ENCODE measurements at places on chromosomes 12 and 14.

GRCh38 chr12:104275689-104276088 is 27.9 kb upstream of the EID3 start:
- DNase-seq, result no peak

DNA sequence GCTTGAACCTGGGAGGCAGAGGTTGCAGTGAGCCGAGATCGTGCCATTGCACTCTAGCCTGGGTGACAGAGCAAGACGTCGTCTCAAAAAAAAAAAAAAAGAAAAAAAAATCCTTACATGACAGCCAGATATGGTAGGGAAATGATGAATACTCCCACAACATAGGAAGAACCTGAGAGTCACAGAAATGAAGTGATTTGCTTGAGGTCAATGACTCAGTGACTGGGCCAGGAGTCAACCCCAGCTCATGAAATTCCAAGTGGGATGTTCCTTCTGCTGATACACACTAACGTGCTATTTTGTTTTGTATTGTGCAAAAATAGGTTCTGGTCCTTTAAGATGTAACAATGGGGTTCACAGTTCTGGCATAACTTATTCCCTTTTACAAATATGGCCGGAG is 9.0 kb downstream of the RHOF start:
- no peak for DNase-seq

- DNase-seq, result no peak
Measured at GRCh38 chr12:127964717-127965116, 302.3 kb upstream of the TMEM132C start.

DNA sequence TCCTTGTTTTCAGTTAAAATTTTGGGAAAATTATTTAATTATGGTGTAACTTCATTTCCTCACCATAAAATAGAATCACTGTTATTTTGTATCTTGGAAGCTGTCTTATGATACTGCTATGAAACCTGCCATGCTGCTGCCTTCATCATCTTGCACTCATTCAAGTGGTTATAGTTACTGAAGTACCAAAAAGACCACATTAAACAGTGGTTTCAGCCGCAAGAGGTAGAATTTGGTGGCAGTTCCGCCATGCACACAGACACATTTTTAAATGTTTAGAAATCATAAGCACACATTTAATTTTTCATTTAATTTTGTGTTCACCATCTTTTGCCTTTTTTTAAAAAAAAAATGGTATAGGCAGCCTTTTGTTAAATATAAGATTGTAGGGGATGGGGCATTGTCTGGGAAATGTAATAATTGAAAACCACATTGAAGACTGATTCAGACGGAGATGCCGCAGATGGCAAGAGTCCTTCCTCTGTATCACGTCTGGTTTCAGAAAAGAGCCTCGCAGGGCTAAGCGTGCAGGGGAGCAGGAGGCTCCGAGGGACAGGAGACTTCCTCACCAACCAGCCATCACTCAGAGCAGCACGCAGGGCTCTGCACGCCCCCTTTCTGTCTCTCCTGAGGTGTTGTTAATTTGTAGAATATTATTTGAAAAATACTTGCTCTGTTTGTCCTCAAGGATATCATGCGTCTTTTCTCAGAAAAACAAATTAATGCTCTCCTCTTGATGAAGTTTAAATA is 115.2 kb upstream of the PELI2 start:
- peak; percentile 60 for DNase-seq

DNA sequence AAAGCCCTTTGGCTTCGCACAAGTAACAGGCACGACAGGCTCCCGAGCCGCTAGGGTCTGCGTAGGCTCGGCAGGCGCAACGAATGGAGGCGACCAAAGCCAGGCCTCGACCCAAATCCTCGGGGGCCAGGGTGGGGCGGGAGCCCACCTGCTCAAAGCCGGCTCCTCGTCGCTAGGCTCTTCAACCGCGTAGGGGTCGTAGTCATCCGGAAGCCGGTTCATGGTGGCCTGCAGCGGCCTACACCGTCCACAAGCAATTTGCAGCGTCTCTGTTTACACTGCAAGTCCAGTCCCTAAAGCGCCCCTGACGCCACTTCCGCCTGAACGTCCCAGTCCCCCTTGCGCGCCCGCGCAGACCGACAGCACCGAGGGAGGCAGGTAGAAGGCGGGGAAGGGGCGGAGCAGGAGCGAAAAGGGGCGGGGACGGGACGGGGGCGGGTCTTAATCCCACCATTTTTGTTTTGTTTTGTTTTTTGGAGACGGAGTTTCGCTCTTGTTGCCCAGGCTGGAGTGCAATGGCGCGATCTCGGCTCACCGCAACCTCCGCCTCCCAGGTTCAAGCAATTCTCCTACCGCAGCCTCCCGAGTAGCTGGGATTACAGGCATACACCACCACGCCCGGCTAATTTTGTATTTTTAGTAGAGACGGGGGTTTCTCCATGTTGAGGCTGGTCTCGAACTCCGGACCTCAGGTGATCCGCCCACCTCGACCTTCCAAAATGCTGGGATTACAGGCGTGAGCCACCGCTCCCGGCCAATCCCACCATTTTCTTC is at the start of gene EAPP:
EAPP (minus strand) TSS at position 295 of the 774 bp plus-strand sequence; CDS start at position 222, 73 bp downstream.
- peak; percentile 97 for DNase-seq

GRCh38 chr12:109893261-109893995 is 6.6 kb upstream of the TCHP start:
- DNase-seq, result no peak

- peak; percentile 20 for DNase-seq
Measured at GRCh38 chr14:58571769-58572472, 65.8 kb upstream of the DACT1 start.

- no peak for DNase-seq
Measured at GRCh38 chr12:47366157-47366556, 286.4 kb upstream of the AMIGO2 start.

DNA sequence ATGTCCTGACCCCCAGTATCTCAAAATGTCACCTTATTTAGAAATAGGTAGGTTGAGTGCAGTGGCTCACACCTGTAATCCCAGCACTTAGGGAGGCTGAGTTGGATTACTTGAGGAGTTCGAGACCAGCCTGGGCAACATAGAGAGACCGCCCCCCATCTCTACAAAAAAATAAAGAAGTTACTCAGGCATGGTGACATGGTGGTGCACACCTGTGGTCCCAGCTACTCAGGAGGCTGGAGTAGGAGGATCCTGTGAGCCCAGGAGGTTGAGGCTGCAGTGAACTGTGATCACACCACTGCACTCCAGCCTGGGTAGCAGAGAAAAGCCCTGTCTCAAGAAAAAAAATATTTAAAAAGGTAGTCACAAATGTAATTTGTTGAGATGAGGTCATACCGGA is 27.9 kb upstream of the RBM19 start:
- DNase-seq, result no peak

- no peak for DNase-seq
Measured at GRCh38 chr14:90355540-90356518, 24.1 kb upstream of the NRDE2 start.

DNA sequence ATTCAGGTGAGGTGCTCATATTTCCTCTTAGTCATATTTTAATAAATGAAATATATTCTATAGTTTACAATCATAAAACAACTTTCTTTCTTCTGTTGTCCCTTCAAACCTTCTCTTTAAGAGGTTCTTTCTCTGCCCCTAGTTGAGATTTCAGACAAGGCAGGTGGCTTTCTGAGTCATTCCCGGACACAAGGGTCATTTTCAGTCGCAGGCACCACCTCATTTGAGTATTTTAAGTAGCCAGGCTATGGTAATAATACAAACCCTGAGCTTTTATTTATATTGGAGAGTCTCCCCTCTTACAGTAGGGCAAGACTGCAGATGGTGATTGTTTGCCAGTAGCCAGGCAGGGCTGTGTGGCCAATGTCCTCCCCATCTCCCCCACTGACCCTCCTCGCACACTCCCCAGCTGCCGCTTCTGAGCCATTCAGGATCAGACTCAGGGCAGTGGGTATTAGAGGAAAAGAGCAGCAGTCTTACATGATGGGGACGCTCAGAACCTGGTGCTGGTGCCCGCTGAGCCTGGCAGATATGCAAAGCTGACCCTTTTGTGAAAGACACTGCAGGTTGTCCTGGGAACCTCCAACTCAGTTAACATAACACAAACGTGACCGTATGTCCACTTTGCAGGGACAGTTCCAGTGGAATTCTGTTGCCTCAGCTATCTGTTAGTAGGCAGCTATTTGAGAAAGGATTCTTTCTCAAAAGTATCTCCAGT is 101.1 kb upstream of the BCL2L14 start:
- DNase-seq, result no peak

GRCh38 chr12:111006621-111007020 is 86.2 kb upstream of the MYL2 start:
- no peak for DNase-seq

DNA sequence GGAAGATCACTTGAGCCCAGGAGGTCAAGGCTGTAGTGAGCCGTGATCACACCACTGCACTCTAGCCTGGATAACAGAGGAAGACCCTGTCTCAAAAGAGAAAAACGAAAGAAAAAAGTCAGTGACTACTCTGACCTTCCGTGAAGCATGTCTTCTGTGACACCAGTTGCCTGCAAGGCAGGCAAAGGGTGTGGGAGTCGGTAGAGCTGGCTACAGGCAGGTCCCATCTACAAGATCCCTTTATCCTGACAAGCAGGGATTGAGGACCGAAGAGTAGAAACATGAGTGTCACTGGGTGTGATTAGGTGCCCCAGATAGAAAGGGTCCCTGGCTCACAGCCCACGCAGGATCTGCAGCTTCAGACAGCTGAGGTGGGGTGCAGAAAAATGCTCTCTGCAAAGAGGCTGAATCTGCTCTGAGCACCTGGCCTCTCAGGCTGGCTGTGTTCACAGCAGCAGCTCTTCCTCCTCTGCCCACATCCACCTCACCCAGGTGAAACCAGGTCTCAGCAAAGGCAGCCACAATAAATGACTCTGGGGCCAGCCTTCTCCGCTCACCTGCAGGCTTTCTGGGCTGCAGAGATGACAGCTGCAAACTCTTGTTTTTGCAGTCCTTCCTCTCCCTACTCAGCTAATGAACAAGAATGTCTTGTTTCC is 28.6 kb upstream of the HSP90B1 start:
- peak; percentile 32 for DNase-seq

DNA sequence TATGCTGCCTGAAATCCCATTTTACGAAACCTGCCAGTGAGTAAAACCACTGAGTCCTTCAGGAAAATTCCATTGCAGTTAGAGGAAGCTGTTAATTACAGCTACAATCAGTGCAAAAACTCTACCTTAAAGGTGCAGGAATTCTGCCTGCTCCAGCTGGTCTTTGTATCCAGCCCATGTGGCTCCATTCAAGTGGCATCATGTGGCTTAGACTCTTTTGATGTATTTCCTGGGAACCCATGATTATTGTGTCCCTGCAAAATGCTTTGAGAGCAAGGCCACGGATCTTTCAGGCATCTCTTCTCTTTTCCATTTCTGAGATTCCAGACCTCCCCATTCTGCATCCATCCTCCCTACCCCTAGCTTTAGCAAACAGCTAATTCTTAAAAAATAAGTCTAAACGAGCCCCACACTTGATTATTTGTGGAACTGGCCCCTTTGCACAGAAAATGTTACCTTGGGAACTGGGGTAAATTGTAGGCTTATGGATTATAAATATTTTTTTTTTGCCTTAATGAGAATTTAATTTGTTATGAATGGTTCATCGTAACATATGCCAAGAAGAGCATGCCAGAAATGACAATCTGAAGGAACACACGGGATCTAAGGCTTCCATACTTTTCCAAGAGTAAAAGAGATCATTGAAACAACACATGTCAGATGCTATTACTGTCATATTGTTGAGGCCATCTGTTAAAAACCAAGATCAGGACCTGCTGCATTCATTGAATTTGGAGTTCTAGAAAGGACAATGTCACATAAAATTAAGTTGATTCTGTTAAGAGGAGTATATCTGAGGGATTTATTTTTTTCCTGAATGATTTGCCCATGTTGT is 144.6 kb downstream of the TPH2 start:
- no peak for DNase-seq

GRCh38 chr12:115354007-115354890 is 670.3 kb upstream of the TBX3 start:
- DNase-seq, result no peak

DNA sequence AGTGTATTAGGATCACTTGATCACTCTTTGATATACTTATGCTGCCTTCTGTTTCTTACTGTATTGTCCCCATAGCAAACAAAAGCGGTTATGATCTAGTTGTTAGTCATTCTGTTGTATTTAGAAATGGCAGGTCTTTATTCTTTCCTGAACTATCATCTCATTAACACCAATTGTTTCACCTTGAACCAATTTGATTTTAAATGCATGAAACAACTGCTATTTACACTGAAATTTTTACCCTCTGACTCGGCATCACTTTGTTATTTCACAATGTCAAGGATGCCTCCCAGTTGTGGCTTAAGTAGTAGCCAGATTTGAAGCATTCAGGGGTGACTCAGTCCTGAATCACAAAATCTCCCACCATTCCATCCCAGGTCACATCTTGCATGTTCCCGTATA is 303.5 kb downstream of the EGLN3 start:
- DNase-seq, result no peak

DNA sequence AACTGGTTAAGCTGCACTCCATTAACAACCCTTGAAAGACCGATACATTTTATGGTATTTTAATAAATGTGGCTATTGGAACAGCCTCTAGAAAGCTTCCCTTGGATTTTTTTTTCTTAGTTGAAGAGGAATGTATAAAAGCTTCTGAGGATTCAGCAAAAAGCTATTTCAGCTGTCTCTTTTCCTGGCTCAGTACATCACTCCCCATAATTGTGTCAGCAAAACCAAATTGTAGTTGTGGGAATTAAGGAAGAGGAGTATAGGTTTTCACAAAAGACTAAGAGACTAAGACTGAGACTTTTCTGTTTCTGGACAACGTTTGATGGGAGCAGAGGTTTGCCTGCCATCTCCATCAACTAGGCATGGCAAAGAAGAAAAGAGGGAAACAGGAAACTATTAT is 106.5 kb downstream of the C12orf50 start:
- no peak for DNase-seq

DNA sequence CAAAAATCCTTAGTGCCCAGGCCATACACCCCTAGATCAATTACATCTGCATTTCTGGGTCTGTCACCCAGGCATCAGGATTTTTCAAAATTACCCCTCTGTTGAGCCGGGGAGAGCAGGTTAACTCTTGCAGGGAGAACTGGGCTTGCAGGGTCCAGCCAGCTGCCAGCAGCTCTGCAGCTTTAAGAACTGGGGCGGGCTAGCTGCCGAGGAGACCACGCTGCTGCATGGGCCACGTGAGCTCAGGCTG is at the start of gene DGLUCY:
DGLUCY (plus strand) TSS at position 245 of the 250 bp plus-strand sequence. CDS start 46,222 bp downstream, outside the sequence.
- DNase-seq, result no peak

DNA sequence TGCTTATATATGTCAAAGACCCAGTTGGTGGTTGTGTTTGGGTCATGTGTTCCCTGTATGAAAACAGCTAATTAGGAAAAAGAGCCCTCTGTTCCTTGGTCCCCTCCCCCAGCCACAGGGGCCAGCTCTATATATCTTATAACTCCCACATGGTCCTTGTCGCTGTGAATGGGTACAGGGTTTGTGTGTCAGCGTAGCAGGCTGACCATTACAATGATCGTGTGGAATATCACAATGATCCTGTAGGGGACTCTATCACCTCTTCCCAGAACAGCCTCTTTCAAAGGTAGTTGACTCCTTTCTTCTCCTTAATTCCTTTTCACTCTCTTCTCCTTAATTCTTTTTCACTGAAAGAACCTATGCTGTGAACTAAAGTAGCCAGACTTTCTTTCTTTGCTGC is 51.6 kb upstream of the RIC8B start:
- DNase-seq, result no peak

GRCh38 chr12:19533567-19533966 is 94.3 kb downstream of the AEBP2 start:
- no peak for DNase-seq

Data from CD4-positive, alpha-beta T cell treated with Interferon alpha-2 for 1 hour (primary cell).